Activated T-cell treated with anti-CD3 and anti-CD28 coated beads, Interleukin-2, amount 50 U/mL, for 72 hours (primary cell): ENCODE measurements at places on chromosomes 1 and 21.

DNA sequence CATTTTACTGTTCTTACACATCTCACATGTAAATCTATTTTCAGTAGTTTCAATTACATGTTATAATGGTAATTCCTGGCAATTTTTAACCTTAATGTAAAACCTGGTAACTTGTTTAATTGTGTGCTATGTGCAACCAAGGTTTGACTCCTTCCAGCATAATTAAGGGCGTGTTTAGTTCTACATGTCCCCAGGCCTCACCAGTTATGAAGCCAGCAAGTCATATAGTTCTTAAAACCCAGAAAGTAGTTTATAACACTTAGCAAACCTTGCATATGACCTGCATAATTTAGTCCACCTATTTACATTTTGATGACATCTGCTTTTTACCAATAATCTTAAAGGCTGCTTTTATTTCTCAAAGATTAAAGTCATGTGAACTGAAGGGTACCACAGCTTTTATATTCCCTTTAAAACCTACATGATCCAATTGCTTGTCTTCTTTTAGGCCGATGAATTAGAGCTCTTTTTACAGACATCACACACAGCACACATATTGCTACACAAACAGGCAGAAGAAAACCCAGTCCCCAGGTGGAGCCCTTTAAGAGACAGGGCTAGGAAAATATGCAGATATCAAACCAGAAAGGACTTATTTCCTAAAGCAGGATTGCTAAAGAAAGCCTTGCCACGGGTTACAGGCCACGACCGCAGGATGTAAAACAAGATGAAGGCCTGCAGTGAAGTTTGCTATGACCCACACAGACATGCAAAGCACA, 23.2 kb upstream of the SYCP1 start:
- no peak for DNase-seq

DNA sequence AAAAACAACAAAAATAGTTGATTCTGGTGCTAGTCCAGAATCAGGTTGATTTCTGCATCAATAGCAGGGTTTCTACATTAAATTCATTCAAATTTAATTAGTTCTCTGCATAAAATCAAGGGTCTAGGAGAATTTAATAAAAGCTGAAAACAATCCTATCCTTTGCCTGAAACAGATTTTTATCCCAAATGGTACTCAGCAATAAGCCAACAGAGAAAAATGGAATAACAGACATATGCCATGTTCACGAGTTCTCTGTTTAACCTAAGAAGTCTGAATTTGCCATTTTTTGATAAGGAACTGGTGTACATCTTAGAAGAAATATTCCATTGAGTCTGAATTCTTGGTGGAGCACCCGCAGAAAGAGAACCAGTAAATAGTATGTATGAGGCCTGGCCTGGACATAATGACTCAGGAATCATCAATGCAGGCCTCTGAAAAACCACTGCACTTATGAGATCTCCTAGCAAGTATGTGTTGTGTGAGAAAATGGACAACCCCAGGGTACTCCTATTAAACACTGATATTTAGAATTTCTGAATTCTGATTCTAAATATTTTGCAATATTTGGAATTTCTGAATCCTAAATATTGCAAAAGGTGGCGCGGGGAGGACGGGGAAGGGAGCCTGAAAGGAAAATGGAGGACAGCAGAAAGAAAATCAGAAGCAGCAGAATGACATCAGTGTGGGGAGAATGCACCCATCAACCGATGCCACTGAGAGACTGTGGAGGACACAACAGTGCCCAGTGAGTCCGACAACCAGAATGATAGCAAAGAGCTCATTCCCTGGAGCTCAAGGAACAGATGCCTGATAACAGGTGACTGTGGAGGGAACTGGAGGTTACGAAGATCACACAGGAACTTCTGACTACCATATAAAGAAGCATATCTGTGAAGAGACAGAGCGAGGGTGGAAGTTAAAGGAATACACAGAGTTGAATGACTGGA, 97.6 kb downstream of the APP start:
- no peak for DNase-seq

DNA sequence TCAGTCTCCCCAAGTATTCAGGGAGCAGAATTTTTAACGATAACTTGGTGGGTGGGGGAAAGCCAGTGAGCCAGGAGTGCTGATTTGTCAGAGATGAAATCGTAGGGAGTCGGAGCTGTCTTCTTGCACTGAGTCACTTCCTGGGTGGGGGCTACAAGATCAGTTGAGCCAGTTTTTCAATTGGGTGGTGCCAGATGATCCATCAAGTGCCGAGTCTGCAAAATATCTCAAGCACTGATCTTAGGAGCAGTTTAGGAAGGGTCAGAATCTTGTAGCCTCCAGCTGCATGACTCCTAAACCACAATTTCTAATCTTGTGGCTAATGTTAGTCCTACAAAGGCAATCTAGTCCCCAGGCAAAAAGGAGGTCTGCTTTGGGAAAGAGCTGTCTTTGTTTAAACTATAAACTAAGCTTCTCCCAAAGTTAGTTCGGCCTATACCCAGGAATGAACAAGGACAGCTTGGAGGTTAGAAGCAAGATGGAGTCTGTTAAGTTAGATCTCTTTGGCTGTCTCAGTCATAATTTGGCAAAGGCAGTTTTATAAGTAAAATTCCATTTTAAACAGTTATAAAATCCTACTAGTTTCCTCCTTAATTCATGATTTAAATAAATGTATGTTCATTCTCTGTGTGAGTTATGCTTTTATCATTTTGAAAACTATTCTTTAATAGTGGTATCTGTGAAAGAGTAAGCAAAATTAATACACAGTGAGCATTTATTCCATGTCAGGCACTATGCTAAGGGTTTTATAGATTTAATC, 51.7 kb downstream of the SLC16A1 start:
- DNase-seq, result peak; percentile 67

DNA sequence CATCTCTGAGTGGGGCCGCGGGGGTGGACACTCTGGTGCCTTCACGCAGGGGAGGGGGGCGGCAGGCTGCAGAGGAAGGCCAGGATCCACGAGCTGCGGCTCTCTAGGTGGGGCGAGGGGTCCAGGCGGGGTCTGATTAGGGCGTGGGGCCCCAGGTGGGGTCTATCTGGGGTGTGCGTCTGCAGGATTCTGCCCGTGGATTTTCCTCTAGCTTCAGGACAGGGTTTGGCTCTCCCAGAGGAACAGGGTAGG, 6.3 kb downstream of the JMJD4 start:
- no peak for DNase-seq

DNA sequence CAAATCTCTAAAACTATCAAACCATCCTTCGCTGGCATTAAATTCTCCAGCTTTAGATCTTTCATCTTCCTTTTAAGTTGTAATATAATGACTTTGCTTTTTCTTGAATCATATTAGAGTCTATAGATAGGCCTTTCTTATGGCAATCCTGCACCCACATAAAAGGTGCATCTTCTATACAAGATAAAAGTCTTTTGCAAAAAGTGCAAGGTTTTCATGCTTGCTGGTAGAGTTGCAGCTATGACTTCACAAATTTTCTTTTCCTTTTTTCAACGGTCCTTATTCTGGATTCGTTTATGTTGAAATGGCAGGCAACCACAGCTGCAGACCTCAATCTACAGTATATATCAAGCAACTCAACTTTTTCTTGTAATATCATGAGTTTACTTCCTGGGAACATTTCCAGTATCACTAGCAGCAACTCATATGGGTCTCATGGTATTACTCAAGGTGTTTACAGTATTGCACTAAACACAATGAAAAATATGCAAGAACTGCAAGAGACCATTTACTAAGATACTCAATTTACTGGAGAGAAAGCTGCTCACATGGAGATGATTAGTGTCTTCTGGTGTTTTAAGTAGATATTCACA, 22.1 kb downstream of the OMA1 start:
- DNase-seq, result peak; percentile 9

- no peak for DNase-seq
Observed at GRCh38 chr1:181319907-181320306, 163.4 kb upstream of the CACNA1E start.

GRCh38 chr21:36186081-36186480, 29.5 kb downstream of the DOP1B start:
- no peak for DNase-seq

DNA sequence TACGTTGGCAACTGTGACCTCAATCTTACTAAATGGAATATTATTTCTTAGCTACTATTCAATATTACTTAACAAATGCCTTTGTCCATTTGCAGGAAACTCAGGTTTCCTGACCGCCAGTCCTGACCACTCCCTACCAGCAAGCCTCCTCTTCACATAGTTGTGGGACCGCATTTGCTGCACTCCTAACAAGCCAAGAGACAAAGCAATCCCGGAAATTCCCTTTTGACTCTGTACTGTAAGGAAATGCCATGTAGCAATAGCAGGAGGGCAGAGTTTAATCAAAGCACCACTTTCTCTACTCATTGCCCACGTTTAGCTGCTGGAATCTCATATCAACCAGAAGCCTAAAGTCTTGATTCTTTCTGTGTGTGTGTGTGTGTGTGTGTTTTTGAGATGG, 28.1 kb upstream of the ACBD6 start:
- no peak for DNase-seq

DNA sequence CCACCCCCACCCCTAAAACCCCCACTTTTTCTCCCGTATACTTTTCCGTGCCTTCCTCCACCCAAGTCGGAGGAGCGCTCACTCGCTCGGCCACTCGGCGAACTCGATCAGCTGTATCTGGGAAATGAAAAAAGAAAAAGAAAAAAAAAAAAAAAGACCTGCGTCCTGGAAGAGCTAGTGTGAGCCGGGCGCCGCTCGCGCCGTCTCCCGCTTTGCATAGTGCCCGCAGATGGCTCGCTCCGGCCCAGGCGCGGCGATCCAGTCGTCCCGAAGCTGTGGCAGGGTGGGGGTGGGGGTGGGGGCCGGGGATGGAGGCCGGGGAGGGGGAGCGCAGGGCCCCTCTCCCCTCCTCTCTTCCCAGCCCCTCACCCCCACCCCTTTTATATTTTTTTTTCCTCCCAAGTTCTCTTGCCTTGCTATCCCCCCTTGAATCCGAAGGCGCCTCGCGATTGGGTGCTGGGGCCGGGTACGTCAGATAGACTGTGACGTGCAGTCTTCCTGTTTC, 299 bp upstream of the PROX1 start:
- no peak for DNase-seq

GRCh38 chr1:22454476-22455056, 2.9 kb downstream of the ZBTB40 start:
- no peak for DNase-seq

- no peak for DNase-seq
Observed at GRCh38 chr1:51506537-51506936, 12.5 kb downstream of the EPS15 start.

- no peak for DNase-seq
Observed at GRCh38 chr1:1538334-1538733, 2.1 kb downstream of the TMEM240 start.

DNA sequence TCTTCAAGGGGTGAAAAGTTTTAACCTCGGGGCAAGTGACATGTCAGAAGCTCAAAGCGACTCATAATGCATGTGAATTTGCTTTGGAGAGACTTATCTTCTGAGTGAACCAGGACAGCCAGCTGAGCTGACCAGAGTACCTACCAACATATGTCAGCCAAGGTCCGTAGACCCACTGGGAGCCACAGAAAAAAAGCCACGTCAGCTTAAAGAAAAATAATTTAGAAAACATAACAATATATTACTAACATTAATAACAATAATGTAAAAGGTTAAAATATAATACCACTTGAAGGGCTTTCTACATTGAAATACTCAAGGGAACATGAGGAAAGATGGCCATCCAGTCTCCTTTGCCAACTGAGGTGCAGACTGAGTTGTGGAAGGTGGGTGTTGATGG, 6.9 kb downstream of the PEX19 start:
- DNase-seq, result no peak

GRCh38 chr1:186772228-186772627, 56.5 kb upstream of the PLA2G4A start:
- DNase-seq, result no peak

DNA sequence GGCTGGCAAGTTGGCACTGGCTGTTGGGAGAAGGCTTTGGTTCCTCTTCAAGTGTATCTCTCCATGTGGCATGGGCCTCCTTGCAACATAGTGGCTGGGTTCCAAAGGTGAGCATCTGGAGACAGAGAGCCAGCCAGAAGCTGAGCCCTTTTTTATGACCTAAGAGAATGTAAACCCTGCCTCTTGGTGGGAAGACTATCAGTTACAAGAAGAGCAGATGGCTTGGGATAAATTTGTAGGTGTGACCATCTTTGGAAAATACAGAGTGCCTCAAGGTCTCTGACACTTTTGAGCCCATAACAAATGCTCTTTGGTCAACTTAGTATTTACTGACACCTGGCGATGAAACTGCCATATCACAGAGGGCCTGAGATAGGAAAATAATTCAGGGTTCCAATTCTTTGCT, 31.4 kb upstream of the PRELP start:
- no peak for DNase-seq

DNA sequence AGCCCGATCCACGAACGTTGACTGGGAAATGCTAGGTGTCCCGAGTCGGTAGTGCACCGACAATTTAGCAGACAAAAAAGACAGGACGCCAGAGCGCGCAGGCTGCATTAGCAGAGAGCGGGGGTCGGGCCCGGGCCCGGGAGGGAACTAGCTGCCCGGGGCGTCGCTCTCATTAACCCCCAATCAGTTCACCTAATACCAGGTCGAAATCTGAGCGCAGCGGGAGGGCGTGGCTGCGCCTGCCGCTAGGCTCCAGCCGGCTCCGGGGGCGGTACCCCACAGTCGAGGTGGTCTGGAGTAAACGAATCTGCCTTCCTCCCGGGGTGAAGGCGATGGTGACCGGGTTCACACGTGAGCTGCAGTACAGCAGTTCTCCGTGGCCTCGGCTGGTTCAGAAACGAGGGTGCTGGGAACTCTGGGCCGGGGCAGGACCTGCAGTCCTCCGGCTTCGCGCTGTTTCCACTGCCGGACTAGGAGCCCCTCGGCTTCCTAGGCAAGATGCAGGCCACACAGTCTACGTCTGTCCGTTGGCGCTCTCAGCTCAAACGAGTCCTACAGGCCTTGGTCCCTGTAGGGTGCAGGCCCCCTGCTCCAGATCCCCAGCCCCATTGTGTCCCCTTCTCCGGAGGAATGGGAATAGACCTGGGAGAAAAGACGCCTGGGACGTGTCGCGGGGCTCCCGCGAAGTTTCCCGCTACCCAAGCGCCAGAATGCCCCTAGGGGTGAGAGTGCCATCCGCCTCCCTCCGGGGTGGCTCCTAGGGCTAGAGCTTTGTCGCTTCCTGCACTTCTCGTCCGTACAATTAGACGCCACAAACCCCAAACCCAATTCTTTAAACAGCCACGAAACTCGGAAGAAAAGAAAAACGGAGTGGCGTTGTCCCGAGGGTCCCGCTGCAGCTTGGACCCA, 2.0 kb downstream of the GFI1 start:
- peak; percentile 74 for DNase-seq

DNA sequence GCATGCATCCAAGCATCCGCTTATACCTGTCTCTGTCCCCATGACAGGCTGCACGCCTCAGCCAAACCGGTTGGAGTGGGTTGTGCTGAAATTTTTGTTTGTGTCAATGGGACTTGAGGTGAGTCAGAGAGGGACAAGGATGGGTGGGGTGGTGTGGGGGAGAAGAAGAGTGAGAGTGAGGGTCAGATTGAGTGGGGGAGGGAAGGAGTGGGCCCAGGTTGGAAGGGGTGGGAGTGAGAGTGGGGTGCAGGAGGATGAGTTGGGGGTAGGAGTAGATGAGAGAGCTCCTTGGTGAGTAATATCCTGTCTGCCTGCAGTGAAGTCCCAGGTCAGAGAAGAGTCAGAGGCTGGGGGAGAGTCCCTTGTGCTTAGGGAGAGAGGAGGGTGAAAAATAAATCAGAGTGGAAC, 3.3 kb upstream of the NECTIN4 start:
- peak; percentile 40 for DNase-seq
